ENCODE measurements at places on chromosomes 5 and 9.

GRCh38 chr5:105587963-105588662, 2025.5 kb upstream of the NUDT12 start:
- no peak for DNase-seq

DNA sequence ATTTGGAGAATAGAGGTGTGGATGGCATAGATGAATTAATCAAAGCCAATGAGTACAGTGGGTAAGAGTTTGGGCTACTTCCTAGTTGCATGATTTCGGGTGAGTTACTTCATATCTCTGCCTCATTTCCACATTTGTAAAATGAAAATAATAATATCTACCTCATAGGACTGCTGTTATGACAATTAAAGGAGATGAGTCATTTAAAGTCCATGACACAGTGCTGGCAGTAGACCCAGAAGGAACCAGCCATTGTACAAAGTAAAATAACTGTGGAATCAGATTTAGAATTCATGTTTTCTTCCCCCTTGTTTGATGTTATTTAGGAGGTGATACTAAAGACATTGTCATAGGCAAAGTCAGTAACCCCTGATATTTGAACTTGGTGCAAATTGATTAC, 139.5 kb upstream of the SLC27A6 start:
- peak; percentile 33 for DNase-seq

DNA sequence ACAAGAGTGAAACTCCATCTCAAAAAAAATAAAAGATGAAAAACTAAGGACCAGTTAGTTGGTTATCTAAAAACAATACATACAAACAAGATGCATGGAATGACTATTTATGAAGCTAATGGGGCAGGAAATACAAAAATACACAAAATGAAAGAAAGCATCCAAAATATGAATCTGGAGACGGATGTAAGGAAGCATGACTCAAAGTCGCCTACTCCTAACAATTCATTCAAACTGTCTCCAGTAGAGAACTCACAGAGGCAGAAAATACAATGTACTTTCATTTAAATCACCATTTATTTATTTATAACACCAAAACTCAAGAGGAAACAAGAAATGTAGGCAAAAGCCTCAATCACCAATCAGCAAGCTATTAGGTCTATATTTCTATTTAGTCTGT, 68.4 kb downstream of the SCAI start:
- DNase-seq: no peak

- DNase-seq: peak; percentile 88
These were observed 170.5 kb downstream of the DCP2 start for GRCh38 chr5:113147101-113147508.

DNA sequence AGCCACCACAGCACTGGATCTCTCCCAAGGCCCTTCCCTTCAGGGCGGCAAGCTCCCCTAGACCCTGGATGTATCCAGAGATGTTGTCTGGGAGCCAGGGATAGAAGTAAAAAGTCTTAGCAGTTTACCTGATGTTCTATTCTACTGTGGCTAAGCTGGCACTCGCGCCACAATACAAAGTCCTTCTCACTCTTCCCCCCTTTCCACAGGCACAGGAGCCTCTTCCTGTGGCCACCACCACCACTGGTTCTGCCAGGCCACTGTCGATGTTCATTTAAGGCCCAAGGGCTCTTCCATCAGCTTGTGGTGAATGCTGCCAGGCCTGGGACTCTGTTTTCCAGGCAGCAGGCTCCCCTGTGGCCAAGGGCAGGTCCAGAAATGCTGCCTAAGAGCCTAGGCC, 33.7 kb downstream of the MEGF9 start:
- no peak for DNase-seq

DNA sequence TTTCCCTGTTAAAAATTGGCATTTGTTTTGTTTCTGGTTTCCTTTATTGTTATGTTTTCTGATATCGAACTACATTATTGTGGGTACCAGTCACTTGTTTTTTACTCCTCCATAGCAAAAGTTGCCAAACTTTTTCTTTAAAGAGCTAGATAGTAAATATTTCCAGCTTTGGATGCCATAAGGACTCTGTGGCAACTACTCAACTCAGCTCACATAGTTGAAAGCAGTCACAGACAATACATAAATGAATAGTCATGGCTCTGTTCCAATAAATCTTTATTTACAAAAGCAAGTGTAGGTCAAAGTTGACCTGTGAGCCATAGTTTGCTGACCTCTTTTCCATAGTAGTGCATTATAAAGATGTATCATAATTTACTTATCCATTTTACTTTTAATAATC, 305.0 kb downstream of the RASEF start:
- no peak for DNase-seq

DNA sequence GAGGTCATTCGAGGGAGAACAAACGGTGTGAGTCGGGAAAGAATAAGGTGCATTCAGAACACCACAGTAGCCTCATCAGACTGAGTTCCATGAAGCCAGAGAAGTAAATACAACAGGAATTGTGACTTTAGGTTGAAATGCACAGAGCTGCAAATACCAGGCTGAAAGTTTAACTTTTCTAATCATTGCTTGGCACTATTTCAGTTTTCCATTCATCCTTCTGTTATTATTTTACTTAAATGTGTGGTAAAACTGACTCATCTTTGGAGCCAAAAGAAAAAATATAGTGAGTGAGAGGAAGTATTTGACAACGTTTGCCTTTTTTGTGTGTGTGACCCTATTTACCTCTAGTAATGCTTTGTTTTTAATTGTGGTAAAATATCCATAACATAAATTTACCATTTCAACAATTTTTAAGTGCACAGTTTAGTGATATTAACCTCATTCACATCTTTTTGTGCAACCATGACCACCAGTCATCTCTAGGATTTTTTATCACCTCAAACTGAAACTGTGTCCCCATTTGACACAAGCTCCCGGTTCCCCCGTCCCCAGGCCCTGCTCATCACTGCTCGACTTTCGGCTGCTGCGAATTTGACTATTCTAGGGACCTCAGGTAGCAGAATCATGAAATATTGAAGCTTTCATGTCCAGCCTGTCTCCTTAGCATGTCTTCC, 166.8 kb downstream of the HSD17B3 start:
- DNase-seq: no peak

DNA sequence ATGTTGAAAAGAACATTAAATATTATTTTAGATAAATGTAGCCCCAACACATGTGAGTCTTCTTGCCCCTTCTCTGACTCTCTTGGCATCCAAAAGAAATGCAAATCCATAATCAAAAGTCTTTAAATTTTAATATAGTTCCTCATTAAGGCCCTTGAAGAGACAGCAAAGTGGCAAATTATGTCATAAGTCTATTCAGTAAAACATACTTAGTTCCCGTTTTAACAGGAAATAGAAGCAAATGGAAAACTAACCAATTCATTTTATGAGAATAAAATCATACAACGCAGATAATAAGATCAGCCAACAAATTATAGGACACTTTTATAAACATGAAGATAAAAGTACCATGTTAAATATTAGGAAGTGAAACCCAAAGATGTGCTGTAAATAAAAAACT, 20.1 kb upstream of the IFNB1 start:
- no peak for DNase-seq

DNA sequence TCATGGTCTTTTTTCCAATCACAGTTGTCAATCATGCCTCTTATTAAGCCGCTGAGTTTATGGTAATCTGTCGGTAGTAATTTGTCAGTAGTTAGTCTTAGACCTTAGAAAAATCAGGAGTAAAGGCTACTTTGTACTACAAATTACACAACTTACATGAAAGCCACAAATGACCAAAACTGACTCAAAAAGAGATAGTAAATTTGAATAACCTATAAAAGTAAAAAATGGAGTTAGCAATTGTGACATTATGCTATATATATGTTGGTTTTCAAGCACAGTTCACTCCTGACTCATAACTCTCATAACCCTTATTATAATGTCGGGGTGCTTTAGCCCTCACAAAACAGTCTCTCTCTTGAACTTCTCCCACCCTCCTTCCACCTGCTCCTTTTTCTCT, 251.8 kb downstream of the ROR2 start:
- no peak for DNase-seq

GRCh38 chr9:121491111-121491510, 8.5 kb downstream of the GGTA1 start:
- DNase-seq: no peak

- no peak for DNase-seq
These were observed 392.9 kb downstream of the RASEF start for GRCh38 chr9:82670000-82670399.

DNA sequence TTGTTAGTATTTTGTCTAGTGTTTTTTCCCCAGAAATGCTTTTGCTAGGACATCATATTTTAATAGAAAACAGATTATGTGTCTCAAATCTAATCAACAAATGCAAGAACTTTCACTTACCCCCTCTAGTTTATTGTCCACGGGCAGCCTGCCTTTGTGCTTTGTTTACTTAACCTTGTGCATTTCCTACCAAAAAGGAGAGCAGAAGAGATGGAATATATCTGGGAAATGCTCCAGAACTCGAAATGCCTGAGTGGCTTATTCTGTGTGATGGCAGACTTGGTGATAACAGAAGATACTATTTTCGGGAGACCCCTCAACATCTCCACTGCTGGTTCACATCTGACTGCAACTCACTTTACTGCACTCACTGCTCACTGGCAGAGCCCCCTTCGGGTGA, 33.3 kb upstream of the SPDL1 start:
- DNase-seq: no peak

GRCh38 chr9:18601026-18601425, 127.1 kb downstream of the ADAMTSL1 start:
- DNase-seq: no peak

- DNase-seq: no peak
These were observed 45.0 kb downstream of the SECISBP2 start for GRCh38 chr9:89363311-89363670.

GRCh38 chr9:94813379-94813778, 86.9 kb downstream of the AOPEP start:
- DNase-seq: no peak
